NCI-H2081 (cell line): ENCODE measurements at places on chromosomes 2 and 18.

- no peak for DNase-seq
Observed at GRCh38 chr2:74551942-74552913, 1.5 kb downstream of the LOXL3 start.

GRCh38 chr2:182240862-182241371 lies 185.9 kb downstream of the PDE1A start:
- peak; percentile 19 for DNase-seq

- peak; percentile 49 for DNase-seq
Observed at GRCh38 chr2:148674063-148675020, 29.8 kb downstream of the EPC2 start.

DNA sequence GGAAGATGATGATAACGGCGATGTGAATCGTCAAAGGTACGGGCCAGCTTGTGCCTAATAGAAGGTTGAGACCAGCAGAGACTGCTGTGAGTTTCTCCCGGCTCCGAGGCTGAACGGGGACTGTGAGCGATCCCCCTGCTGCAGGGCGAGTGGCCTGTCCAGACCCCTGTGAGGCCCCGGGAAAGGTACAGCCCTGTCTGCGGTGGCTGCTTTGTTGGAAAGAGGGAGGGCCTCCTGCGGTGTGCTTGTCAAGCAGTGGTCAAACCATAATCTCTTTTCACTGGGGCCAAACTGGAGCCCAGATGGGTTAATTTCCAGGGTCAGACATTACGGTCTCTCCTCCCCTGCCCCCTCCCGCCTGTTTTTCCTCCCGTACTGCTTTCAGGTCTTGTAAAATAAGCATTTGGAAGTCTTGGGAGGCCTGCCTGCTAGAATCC lies 3.0 kb downstream of the FZD7 start:
- no peak for DNase-seq

DNA sequence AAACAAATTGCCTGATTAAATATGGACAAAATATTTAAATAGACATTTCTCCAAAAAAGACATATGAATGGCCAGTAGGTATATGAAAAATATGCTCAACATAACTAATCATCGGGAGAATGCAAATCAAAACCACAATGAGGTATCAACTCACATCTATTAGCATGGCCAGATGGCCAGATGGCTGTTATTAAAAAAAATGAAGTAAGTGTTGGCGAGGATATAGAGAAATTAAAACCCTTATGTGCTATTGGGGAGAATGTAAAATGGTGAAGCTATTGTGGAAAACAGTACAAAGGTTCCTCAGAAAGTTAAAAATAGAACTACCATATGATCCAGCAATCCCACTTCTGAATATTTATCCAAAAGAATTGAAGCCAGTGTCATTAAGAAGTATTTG lies 272.3 kb upstream of the ZNF804A start:
- no peak for DNase-seq

DNA sequence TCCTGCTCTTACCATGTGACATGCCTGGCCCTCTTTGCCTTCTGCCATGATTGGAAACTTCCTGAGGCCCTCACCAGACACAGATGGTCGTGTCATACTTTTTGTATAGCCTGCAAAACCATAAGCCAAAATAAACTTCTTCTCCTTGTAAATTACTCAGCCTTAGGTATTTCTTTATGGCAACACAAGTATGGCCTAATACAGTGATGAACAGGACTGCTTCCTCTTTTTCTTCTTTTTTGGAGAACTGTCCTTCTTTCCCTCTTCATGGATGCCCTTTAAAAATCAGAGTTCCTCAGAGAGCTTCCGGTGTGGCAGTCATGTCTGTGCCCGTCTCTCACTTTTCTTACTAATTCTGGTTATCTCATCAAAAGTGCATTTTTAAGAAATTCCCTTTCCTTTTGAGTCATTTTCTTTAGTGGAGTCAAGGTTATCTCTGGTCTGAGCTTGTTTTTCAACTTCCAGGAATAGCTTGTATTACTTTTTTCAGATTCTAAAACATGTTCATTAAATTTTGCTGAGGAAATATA lies 9.2 kb upstream of the IL1A start:
- no peak for DNase-seq

DNA sequence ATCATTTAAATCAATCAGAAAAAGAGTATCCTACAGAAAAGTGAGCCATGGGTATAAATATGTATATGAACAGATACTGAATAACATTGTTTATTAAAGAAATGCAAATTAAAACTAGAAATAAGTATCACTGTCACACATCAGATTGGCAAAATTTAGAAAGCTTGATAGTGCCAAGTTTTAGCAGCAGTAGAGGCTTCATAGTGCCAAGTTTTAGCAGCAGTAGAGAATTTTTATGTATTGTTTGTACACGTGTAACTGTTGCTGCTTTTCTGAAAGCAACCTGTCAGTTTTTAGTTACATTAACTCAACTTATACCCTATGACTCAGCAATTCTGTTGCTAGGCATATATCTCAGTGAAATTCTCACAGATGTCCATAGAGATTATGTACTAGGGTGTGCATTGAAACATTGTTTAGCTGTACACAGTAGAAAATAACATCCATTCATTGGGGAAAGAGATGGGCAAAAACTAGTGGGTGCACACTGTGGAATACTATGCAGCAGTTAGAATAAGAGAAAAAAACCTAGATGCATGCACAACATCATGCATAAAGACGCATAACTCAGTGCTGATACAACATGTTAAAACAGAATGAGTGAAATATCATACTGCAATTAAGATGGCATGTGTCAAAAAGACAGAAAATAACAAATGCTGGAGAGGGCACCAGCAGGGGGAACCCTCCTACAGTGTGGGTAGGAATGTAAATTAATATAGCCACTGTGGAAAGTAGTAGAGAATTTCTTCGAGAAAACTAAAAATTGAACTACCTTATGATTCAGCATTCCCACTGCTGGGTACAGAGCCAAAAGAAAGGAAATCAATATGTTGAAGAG lies 294.5 kb upstream of the NT5C1B start:
- no peak for DNase-seq

GRCh38 chr18:64185987-64186386 lies 37.1 kb upstream of the LINC00305 start:
- no peak for DNase-seq

- no peak for DNase-seq
Observed at GRCh38 chr2:241980193-241980592, 110.7 kb downstream of the RTP5 start.

DNA sequence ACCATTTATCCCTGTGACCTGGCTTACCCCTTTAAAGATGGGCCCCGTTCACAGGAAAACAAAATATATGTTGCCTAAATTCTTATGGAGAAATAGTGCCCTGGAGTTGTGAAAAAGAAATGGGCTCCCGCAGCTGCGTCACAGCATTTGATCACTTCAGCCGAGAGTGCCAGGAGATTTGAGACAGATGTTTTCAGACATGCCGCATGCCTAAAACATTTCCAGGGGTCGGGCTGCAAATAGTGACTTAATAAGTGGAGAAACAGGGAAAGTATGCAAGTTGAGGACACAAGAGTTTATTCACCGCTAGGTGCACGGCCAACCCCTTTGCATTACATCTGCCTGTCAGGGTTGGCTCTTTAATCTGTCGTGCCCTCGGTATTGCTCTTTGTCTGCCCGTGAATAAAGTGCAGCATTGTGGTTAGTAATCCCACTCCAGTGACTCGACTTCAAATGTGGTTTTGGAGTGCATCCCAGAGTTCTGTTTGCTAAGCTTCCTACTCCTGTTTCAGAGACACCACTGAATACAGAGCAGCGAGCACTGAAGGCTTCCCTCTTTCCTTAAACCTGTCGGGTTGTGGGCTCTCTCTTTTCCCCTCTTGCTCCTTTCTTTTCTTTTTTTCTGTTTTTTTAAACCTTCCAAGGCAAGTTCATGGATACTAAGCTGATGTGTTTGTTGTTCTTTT lies 187.5 kb downstream of the LTBP1 start:
- no peak for DNase-seq

GRCh38 chr2:235553696-235554100 lies 59.9 kb downstream of the AGAP1 start:
- DNase-seq, result no peak

DNA sequence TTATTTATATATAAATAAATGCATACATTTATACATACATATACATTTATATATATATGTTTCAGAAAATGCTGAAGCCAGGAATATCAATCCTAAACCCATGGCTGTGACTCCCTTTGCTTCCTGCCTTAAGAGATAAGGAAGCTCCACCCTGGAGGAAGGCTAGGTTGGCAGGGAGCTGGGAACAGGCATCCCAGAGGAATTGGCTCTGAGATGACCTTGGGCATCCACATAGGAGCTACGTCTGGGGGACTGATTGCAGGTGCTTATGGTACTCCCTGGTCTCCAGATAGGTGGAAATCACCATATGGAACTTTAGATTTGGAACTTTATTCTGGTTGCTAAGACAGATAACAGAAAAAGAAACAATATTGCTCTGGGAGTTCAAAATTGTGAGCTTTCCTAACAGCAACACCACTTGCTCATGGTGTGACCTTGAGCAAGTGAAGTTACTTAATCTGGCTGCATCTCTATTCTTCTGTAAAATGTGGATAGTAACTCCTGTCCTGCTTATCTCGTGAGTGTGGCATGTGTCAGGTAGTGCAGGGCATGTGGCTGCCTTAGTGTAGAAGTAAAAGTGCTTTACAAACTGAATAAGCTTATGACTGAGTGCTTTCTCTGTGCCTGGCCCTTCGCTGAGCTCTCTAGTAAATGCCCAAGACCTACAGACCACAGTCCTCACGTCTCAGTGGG lies 341.0 kb downstream of the MEIS1 start:
- DNase-seq, result no peak

- no peak for DNase-seq
Observed at GRCh38 chr2:101818531-101819451, 121.3 kb downstream of the MAP4K4 start.

DNA sequence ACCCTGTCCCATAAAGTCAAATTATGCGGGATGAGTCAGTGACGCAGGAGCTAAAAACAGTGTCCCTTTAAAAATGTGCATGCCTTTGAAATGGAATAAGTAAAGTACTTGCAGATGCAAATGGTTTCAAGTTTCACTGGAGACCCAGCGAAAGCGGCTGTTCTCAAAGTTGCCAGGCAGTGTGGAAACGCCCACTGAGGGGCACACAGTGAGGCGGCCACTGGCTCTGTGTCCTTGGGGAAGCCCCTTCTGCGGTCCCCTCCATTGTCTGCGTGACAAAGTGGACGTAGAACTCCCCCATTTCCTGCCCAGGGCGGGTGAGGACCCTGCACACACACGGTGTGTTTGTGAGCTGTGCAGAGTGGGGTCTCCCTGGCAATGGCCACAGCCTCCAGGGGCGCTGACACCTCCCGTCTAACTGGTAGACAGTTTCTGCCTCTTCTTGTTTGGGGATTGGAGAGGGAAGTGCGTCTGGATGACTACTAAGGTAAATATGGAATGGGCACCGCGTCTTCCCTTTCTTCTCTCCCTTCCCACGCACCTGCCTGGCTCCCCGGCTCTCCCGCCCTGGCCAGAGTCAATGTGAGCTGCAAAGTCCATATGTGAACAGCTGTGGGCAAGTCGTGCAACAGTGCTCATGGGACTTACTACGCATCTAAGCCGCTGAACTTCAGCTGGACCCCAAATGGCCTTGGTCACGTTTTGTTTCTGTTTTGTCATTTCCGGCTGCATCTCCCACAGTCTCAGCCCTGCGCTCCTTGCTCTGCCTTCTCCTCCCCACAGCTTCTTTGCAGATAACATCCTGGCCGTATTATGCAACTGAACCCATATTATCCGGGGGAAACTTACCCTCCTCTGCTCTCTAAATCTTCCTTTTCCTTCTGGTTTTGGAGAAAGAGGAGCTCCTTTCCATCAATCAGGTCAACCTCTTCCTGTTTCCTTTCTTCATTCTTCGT lies 33.7 kb upstream of the ZNF516 start:
- DNase-seq, result peak; percentile 36

GRCh38 chr2:23769364-23769763 lies 157.6 kb downstream of the ATAD2B start:
- no peak for DNase-seq

DNA sequence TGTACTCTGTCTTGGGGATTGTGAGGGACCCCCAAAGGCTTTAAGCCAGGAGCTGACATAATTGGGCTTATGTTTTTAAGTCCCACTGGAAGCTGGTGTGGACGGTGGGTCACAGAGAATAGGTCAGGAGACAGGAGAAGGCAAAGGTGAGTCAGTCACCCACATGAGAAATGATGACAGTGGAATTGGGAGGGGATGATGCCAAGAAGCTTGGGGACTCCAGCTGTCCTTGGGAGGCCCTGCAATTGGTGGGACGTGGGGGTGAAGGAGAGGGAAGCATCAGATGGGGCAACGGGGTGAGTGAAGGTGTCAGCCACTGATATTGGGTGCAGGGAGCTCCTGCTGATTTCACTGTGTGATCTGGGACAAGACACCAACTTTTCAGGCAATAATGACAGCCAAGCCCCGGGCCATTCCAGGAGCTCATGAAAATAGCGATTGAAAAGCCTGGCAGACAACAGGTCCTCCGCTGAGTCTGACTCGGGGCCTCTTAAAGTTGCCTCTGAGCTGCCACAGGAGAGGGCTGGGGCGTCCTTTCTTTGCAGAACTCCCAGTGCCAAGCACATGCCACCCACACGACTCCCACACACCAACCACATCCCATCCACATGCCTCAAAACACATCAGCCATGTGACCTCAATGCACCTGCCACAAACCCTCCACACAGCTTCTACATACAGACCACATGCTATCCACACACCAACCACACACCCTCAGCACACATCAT lies 13.4 kb downstream of the TNS1 start:
- DNase-seq, result no peak

DNA sequence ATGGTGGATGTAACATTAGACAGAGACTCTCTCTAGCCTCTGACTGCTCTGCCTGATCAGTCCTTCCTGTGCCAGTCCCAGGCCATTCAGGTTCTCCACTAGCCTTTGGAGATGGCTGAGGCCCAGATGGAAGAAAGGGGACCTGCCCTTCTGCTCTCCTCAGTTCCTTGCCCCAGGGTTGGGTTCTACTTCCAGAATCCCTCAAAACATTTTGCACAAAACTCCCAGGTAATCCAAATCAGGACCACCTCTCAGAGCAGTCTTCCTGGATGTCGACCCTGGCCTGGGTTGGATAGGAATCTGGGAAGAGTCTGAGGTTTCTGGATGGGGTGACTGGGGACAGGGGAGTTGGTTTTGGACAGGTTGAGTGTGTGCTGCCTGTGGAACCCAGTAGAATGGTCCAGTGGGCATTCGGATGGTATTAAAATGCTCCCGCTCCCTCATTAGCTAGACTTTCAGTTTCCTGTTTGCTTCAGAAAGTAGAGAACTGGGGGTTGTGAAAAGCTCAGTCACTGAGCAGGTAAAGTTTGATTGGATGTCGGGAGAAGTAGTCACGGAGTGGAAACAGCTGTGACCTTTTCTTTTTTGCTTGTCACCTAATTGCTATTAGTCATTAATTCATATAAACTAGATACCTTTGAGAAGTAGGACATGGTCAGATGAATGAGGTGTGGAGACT lies 37.9 kb downstream of the DPYSL5 start:
- DNase-seq, result no peak

DNA sequence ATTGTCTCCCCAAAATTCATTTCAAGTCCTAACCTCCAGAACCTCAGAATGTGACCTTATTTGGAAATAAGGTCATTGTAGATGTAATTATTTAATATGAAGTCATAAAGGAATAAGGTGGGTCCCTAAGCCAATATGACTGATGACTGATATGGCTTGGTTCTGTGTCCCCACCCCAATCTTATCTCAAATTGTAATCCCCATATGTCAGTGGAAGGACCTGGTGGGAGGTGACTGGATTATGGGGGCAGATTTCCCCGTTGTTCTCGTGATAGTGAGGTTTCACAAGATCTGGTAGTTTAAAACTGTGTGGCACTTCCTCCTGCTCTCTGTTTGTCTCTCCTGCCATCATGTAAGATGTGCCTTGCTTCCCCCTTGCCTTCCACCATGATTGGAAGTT lies 43.0 kb upstream of the BCL11A start:
- no peak for DNase-seq
